ENCODE measurements at places on chromosomes 11 and 22.

DNA sequence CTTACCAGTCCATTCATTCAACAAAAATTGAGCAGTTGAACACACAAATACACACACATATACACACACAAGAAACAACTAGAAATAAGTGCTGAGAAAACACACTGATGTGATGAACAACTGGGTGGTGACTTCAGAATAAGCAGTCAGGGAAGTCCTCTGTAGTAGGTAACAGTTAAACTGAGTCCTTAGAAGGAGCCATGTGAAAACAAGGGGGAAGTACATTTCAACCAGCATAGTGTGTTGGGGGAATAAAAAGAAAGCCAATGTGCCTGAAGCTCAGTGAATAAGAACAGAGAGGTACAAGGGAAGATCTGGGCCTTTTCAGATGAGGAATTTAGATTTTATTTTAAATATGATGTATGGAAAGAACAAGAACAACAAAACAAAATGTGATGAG is 6.8 kb upstream of the TMEM123 start:
- DNase-seq: no peak

- DNase-seq: peak; percentile 59
Observed at GRCh38 chr11:9280655-9281301, 15.6 kb upstream of the DENND5A start.

GRCh38 chr11:73234471-73235181 is 16.5 kb downstream of the P2RY2 start:
- DNase-seq: no peak

DNA sequence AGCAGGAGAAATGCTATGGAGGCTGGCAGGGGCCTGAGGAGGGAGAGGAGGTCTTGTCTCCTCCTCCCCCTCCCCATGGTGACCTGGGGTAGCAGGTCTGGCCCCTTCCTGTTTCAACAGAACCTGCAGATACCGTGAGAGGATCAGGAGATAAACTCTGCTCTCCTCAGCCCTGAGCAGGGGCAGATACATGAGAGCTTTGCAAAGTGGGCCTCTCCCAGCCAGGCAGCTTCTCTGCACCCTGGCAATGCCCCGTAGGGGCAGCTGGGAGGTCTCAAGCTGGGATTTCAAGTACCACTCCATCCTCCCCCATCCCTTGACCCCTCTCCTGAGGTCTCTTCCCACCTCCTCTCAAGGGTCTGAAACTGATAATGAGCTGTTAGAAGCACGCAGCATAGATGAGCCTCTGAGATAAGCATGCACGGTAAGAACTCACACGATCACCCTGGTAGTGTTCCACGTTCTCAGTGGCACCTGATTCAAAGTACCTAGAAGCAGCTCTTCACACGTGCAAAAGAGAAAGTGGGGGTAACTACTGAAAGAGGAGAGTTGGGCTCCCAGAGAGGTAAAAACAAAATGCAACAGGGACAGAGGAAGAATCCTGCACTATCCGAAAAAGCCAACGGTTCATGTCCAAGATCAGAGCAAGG is 4.9 kb upstream of the CCDC86 start:
- DNase-seq: no peak
